Pons (tissue), 1 donor: ENCODE measurements at places on chromosomes 16 and 17.

DNA sequence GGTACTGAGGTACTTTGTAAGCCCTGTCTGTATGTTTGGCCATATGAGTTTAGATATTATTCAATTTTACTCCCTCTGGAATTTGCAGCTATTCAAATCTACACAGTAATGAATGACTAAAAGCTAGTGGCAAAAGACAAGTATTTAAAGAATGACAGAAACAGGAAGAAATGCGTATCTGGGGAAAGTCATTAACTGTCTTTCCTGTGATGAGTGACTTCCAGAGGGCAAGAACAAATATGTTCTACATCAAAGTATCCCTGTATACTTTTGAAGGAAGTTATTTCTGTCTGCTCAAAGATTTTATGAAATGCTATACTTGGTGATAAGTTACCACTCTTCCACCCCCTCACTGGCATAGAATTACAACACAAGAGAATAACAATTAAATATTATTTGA lies 489.3 kb upstream of the SOX9 start:
- no peak for DNase-seq

DNA sequence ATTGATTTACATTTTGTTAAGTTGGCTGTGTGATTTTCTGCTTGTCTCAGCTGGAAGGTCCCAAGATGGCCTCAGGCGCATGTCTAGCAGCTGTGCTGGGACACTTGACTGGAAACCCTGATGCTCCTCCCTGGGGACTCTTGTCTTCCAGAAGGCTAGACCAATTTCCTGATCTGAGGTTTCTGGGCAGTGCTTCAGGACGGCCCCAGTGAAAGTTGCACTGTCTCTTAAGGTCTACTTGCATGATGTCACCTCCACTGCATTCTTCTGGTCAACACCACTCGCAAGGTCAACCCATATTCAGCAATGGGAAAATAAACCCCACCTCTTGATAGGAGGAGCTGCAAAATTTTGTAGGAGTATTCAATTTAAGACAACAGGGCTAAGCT lies 116.0 kb downstream of the SALL1 start:
- no peak for DNase-seq

DNA sequence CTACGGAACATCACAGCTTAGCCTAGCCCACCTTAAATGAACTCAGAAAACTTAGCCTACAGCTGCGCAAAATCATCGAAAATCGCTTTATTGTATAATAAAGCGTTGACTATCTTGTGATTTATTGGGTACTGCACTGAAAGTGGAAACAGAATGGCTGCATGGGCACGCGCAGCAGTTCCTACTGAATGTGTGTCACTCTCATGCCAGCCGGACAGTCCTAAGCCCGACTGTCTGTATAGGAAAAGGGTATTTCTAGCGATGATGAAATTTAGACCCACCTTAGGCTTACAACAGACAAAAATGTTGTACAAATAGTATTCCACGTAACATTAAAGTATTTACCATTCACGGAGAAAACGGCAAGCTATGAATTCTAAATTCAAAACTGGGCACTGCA lies 9.3 kb downstream of the FBXO31 start:
- no peak for DNase-seq

- no peak for DNase-seq
Measured at GRCh38 chr16:73056448-73056847, 8.5 kb upstream of the ZFHX3 start.

DNA sequence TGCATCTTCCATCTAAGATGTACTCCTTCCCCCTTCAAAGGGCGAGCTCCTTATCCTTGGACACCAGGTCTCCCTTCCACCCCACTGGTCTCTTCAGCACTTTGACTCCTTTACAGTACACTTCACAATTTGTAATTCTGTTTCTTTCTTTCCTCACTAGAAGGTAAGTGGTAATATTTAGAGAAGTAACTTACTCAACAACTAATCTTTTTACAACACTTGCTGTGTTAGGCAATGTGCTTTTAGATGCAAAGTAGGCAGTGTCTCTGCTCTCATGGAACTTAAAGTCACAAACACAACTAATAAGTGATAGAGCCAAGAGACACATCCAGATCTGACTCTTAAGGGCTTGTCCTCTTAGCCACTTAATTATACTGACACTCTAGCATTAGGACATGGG lies 6.4 kb downstream of the SIAH1 start:
- no peak for DNase-seq

GRCh38 chr17:55731586-55732250 lies 9.1 kb upstream of the TMEM100 start:
- peak; percentile 46 for DNase-seq

DNA sequence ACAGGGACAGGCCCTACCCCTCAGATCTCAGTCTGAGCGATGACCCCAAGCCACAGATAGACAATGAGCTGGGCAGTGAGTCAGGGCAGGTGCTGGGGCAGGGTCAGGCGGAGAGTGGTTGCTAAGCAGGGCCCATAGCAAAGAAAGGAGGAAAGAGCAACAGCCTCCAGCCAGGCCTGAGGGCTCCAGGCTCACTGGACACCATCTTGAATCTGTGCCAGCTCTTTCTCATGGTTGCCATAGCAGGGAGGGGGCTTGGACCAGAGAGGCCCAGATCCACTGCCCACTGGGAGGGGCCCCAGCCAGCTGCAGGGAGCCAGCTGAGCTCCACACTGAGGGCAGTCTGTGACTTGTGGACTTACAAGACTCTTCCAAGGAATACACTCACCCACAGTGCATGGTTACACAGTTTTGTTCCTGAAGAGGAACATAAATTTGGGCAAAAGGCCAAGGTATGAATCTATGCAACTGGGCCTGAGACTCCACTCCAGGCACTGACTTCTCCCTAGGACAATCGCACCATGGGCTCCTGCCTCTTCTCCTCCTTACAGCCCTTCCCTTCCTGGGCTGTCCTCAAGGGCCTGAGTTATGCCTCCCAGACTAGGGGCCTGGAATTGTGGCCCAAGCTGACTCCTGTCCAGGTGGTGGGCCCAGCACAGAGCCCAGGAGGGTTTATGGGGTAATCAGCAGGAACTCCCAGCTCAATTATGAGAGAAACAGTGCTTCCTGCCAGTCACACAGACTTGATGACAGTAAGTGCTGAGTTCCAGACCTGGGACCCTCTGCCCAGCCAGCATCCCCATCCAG lies 59.9 kb downstream of the BEAN1 start:
- peak; percentile 38 for DNase-seq

- no peak for DNase-seq
Measured at GRCh38 chr16:1818204-1818872, 8.3 kb downstream of the HAGH start.
